ENCODE measurements at places on chromosomes 3 and 15. TPM values are rescaled to one million over a fixed set of nuclear protein-coding genes. Genes with fewer than 3 reads are reported as not detected.

DNA sequence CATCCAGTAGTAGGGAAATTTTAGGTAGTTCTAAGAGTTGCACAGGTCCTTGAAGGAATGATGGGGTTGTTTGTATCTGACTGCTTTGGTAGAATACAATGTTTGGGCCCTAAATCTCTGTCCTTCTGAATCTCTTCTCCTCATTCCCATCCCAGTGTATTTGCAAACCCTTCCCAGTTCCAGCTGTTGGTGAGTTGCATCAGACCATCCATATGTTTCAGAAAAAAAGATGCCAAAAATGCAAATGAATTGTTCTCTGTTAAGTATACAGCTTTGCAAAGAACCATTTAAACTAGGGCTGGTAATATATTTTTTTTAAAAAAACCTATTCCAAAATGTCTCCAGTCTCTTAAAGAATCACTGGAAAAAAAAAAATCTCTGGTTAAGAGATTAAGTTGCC is 250.8 kb upstream of the FEZF2 start:
- DNase-seq = no peak

- peak; percentile 46 for DNase-seq
These were observed 842 bp downstream of the PCCB start for GRCh38 chr3:136250903-136251460.

DNA sequence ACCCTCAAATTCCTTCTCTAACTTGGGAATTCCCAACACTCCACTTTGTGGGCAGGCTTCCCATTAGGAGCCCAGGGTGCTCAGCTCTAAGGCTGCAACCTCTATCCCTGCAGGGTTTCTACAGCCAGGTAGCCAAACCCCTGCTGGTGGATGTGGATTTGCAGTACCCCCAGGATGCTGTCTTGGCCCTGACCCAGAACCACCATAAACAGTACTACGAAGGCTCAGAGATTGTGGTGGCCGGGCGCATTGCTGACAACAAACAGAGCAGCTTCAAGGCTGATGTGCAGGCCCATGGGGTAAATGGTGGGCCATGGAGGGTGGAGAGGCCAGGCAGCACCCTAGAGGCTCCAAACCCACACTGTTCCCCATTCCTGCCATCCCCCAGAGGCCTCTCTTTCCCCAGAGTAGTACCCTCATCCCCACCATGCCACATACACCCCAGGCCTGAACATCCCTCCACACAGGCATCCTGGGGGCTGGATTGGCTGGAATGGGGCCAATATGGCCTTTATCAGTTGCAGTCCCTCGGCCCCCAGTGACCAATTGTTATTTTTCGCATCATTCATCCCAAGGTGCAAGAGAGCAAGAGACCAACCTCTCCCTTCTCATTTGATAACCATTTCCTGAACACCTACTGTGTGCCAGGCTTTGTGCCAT is 7.7 kb downstream of the ITIH1 start:
- no peak for DNase-seq

- no peak for DNase-seq
These were observed 19.8 kb downstream of the GHRL start for GRCh38 chr3:10272977-10273376.

DNA sequence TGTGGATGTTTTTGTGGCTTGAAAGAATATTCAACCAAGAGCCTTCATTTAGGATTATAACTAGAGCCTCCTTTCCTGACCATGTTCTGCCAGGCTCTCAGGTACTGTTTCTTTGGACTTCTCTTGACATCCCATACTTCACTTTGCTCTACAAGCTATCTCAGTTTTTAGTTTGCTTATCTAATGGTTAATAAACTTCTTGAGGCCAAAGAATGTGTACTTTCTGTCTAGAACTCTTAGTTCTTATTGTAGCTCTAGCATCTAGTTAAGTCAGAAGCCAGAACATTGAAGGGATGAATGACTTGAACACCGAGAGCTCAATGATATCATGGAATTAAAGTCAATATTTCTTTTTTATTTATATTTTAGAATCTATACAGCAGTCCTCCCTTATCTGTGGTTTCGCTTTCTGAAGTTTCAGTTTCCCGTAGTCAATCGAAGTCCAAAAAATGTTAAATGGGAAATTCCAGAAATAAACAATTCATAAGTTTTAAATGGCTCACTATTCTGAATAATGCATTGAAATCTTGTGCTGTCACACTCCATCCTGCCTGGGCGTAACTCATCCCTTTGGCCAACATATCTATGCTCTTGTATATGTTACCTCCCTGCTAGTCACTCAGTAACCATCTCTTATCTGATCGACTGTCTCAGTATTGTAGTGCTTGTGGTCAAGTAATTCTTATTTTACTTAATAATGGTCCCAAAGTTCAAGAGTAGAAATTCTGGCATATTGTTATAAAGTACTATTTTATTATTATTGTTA is 368.6 kb upstream of the RBMS3 start:
- DNase-seq = no peak

ARHGEF26 gene
- total RNA-seq = 0.25 TPM

GRCh38 chr15:100202309-100202960 is 139.3 kb downstream of the ADAMTS17 start:
- no peak for DNase-seq

- no peak for DNase-seq
These were observed 39.2 kb upstream of the VPS8 start for GRCh38 chr3:184772667-184773272.

- DNase-seq = no peak
These were observed 41.8 kb downstream of the SMAD3 start for GRCh38 chr15:67107014-67107812.

GP9 gene
- not detected for total RNA-seq

GRCh38 chr3:73056014-73056844 is 5.2 kb upstream of the EBLN2 start:
- no peak for DNase-seq

GRCh38 chr15:75153565-75154276 is 48.0 kb upstream of the C15orf39 start:
- DNase-seq = no peak

Measured in activated naive CD4-positive, alpha-beta T cell treated with anti-CD3 and anti-CD28 coated beads for 36 hours (primary cell).